Stomach (tissue), 19 donors: ENCODE measurements at places on chromosomes 1 and 21. TPM values are rescaled to one million over a fixed set of nuclear protein-coding genes. Genes with fewer than 3 reads are reported as not detected.

CALML6 gene
- total RNA-seq = not detected

DCDC2B gene
- total RNA-seq = not detected

DNA sequence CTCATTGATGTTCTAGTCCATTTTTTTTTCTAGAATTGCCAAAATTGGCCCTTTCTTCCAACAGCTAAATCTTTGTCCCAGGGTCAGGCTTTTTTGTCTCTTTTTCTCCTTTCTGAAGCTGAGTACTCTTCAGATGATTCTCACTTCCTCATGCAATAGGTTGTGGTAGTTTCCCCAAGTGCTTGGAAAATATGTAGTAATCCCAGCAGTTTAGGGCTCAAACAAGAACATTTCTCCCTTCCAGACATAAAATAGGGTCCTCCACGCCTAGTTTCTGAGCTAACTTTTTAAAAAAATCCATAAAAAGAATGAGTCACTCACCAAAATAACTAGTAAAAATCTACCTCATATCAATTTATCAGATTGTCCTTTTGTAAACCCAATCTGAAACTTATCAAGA is 10.0 kb upstream of the MCOLN3 start:
- H3K36me3 ChIP-seq = no peaks in the 10 kb centered on the region
- no peaks in the 10 kb centered on the region for H3K4me1 ChIP-seq
- H3K27ac ChIP-seq = no peak overlapping the region
- no peaks in the 10 kb centered on the region for H3K27me3 ChIP-seq

GRCh38 chr1:24476571-24476970 is 26.1 kb upstream of the RCAN3 start:
- H3K4me1 ChIP-seq = no peaks in the 10 kb centered on the region
- no peaks in the 10 kb centered on the region for H3K36me3 ChIP-seq
- no peak for DNase-seq
- no peak overlapping the region for H3K4me3 ChIP-seq

TRAF5 gene
- total RNA-seq = 14.8 TPM

LAMB3 gene
- total RNA-seq = 52.9 TPM

GRCh38 chr21:15009837-15010363 is 54.9 kb downstream of the NRIP1 start:
- DNase-seq = no peak
- no peak overlapping the region for H3K27ac ChIP-seq
- H3K4me3 ChIP-seq = no peak overlapping the region

DNA sequence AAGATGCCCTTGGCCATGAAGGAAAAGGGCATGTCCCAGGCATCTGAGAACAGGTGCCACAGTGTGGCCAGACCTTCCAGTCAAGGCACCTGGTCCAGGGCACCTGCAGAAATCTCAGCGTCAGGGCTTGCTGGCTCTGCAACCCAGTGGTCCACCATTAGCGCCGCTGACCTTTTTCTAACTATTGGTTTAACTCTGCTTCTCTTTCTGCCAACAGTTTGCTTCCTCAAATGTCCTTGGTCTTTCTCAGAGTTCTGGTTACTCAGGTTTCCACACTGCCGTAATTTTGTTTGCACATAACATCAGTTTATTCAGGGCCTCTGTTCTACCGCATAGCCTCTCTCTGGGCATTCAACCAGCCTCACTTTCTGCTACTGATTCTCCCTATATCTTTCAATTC is 16.5 kb upstream of the FYB2 start:
- H3K4me3 ChIP-seq = no peak overlapping the region
- no peak for DNase-seq
- H3K4me1 ChIP-seq = peaks cover 6% of the 10 kb centered on the region
- H3K27me3 ChIP-seq = no peaks in the 10 kb centered on the region
- H3K27ac ChIP-seq = no peak overlapping the region
- no peaks in the 10 kb centered on the region for H3K36me3 ChIP-seq
